ENCODE measurements at places on chromosomes 4 and X.

DNA sequence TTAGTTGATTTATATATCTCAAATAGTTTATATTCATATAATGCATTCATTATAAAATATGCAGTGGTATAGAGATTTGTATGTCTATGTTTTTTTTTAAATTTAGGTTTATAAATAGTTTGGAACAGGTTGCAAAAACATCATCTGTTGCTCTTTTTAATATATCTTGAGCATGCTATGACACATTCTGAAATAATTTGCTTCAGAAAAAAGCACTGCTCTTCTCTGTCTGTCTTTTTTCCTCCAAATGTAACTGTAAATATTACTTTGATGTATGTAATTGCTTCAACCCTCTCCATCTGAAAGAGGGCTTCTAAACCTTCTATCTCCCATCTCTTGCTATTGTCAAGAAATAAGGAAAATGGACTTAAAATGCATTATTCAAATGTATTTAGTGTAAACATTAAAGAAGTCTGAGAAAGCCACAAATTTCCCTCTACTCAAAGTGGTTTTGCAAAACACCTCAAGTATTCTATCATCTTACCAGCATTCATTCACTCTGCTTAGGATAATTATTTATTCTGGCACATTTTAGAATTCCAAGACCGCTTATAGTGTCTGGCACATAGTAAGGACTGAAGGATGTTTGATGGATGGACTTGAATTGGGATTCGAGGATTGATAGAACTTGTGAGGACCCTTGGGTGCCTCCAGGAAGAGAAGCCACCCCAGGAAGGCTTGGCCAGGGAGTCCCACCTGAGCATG, 87.8 kb downstream of the CLNK start:
- no peak for DNase-seq

GRCh38 chrX:55709735-55710134, 7.8 kb upstream of the RRAGB start:
- DNase-seq: no peak

- no peak for DNase-seq
These were observed 111.5 kb downstream of the KLF8 start for GRCh38 chrX:56343664-56344063.

- no peak for DNase-seq
These were observed at the start of gene ARSH for GRCh38 chrX:3006495-3006894. TSS of gene ARSH (plus strand) at chrX:3006546. CDS start at chrX:3006613, 67 bp downstream.

Measured in mesothelial cell of epicardium (in vitro differentiated cells).